ENCODE measurements at places on chromosomes 2 and 18.

GRCh38 chr18:4144201-4144600 is 310.9 kb downstream of the DLGAP1 start:
- no peak for DNase-seq

GRCh38 chr2:10320933-10321332 is 18.2 kb downstream of the HPCAL1 start:
- DNase-seq: no peak

- no peak for DNase-seq
These were observed 27.4 kb upstream of the VRK2 start for GRCh38 chr2:58019229-58019628.

DNA sequence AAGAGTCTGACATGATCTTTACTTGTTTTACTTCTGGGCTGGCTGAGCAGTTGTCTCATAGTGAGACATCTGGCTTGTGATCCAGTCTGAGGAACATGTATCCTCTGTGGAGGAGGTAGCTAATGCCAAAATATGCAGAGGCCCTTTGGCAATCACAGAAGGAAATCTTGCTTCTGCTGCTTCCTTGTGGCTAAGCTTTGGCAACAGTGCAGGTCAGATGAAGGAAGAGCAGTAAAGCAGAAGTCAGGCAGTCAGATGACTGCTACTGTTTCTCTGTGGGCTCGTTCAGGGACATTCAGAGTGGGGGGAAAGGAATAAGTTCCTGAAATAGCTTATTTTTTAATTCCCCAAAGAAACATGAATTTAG is 22.3 kb downstream of the DOK1 start:
- DNase-seq: no peak

DNA sequence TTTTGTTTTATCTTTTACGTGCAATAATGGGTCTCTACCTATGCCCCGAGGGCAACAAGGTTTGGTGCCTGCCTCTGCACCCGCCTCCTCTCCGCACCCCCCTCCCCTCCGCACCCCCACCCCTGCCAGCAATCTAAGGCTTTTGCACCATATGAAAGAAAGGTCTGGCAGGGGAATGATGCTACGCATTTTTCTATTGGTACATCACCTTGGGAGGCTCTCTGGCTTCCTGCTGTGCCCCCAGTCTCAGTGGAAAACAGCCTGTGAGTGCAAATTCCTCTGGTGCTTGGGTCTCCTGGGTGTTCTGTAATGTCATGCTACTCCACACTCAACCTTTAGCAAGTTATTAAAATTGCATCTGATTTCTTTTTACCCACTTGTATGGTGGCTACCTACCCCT is 161.3 kb upstream of the SMAD7 start:
- no peak for DNase-seq

GRCh38 chr2:84697895-84698294 is 181.6 kb downstream of the DNAH6 start:
- no peak for DNase-seq

DNA sequence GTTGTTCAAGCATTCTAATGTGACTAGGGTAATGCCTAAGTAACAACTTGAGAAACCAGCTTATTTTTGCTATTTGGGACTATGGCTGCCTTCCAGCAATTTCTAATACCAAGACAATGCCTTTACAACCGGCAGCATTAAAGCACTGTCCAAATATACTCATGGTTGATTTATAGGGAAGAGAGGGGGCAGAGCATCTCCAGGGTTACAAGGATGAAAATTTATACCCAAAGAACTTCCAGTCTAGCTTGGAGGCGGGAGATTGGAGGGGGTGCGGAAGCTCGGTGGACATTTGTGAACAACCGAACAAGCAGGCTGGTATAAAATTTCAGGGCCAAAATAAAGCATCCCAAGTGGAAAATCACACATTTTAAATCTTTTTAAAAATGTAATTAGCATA is 294.9 kb upstream of the STON1 start:
- no peak for DNase-seq

- DNase-seq: no peak
These were observed 849.0 kb downstream of the RNF144A start for GRCh38 chr2:7766088-7766722.

DNA sequence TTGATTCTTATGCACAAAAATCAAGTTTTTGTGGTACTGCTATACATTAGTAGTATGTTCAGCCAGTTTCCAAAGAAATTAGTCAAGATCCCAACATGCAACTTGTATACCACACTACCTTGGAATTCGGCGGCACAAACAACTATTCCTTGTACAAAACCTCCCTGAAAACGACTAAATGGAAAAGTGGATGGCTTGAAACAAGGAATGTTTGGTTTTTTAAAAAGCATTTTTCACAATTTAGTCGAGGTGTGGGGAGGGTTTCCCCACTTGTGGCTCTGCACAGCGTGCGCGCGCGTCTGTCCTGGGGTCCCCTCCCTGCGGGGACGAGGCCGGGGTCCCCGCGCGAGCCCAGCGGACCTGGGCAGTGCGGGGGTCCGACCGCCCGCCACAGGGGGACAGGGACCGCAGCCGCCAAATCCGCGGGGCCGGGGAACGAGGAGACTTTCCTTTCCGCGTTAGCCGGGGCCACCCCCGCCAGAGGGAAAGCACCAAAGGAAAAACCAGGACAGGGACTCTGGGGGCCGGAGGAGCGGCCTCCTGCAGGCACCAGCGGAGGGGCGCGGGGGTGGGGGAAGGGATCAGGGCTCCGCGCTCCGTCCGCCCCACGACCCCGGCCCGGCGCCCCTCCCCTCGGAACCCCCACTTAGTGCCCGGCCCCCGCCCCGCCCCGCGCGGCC is 534 bp upstream of the SOCS6 start:
- peak; percentile 6 for DNase-seq

DNA sequence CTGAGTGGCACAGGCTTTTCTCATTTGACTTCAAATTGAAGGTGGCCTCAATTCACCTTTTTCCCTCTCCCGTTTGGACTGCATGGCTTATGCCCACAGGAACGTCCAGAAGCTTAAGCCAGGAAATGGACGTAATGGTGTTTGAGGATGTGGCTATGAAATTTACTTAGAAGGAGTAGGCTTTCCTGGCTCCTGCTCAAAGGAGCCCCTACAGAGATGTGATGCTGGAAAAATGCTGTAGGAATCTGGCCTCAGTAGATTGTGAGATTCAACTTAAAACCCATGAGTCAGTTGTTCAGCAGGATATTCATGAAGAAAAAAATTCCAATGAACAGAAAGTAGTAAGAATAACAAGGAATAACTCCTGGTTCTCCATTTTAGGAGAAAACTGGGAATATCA is 129.0 kb downstream of the ICOS start:
- DNase-seq: no peak

DNA sequence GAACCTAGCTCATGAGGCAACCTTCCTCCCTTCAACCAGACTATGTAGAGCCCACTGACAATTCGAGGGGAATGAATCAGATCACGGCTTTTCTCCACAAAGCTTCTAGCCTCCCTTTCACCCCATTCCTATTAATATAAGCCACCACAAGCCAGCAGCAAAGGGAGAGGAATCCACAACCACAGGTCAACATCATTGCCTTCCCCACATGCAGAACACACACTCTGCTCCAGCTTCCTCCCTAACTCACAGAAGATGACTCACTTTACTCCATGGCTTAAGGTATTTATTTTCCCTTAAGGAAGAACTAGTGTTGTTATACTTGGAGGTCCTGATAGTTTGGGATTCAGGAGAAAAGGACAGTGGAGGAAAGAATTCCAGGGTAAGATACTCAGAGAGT is 272.2 kb downstream of the C1D start:
- no peak for DNase-seq

All from stimulated activated CD4-positive, alpha-beta T cell treated with anti-CD3 and anti-CD28 coated beads, Interleukin-2, amount 100 ng/mL, for 24 hours (primary cell).